ENCODE measurements at places on chromosomes 1 and 21.

- DNase-seq: no peak
These were observed 53.1 kb upstream of the PPP2R5A start for GRCh38 chr1:212232090-212232489.

DNA sequence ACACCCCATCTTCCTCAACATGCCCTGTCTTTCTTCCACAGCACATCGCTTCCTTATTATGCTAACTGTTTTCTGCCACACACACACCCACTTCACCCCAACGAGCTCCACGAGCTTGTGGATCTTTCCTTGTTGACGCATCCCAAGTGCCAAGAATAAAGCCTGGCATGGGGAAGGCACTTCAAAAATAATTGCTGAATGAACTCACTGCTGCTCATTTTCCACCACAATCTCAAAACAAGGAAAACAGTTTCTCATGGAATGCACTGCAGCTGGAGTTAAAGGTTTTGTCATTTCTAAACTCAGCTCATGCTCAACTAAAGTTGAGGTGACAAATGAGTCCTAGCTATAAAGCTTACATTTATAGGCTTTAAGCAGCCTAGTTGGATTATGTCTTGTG is 86.0 kb downstream of the TIAM1 start:
- DNase-seq: no peak

- no peak for DNase-seq
These were observed 248.3 kb downstream of the NUF2 start for GRCh38 chr1:163570071-163570470.

GRCh38 chr1:11850156-11850555 is 2.6 kb upstream of the NPPA start:
- DNase-seq: no peak

GRCh38 chr1:63704443-63704842 is 69.4 kb upstream of the ROR1 start:
- DNase-seq: no peak

DNA sequence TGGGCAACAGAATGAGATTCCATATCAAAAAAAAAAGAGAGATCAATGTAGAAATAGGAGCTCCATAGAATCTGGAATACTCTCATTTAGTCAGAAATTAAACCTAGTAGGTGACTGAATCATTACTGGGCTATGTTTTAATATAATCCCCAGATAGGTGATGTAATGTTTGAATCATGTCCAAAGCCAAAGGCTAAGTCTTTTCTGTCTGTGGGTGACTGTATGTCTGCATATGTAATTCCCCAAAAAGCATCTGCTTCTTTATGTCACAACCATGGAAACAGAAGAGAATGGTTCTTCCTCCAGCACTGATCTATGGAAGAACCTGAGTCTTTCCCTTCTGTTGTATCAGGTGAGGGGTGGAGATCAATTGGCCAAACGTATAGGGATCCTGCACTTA is 5.8 kb downstream of the LAMC2 start:
- DNase-seq: peak; percentile 81

- DNase-seq: peak; percentile 85
These were observed 122.3 kb downstream of the ESRRG start for GRCh38 chr1:216600730-216601609.

- DNase-seq: no peak
These were observed 35.4 kb downstream of the TBCE start for GRCh38 chr1:235402457-235403200.

GRCh38 chr1:17950728-17951127 is 156.9 kb upstream of the IGSF21 start:
- DNase-seq: no peak

DNA sequence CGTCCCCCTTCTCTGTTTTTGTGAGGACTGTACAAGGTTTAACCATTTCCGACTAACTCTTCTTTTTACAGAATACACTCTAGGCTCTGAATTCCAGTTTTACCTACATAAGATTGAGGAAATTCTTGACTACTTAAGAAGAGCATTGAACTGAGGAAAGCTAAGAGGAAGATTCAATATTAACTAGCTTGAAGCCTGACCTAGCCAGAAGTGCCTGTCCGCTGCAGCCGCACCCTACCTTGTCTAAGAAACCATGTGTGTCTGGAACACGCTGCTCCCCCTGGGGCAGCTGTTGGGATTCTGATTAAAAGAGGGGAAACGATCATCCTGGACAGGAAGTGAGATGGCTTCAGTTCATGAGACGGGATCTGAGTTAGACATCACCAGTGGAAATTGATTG is 28.9 kb downstream of the CA6 start:
- no peak for DNase-seq

DNA sequence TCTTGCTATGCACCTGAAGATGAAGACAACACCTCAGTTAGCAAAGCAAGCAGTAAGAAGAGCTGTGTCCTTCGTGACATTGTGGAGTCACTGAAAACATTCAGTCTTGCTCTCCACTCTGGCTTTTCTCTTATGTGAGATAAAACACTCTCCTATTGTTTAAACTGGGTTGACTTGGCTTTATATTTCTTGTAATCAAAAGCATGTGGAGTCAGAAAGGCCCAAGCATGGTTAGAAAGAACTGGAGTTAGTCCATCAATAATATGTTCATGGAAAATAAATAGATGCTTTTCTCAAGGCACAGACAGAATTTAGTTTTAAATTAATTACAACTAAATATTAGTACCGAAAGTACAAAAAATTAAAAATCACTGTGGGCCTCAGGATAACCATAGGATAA is 61.7 kb downstream of the UBE2U start:
- no peak for DNase-seq

- no peak for DNase-seq
These were observed 12.8 kb downstream of the PLA2G4A start for GRCh38 chr1:186841599-186841998.

GRCh38 chr1:9303916-9304315 is 11.2 kb downstream of the SPSB1 start:
- no peak for DNase-seq

- peak; percentile 72 for DNase-seq
These were observed 63.6 kb downstream of the GADD45A start for GRCh38 chr1:67748630-67749029.
